Iris pigment epithelial cell (primary cell): ENCODE measurements at places on chromosomes 4 and X.

- DNase-seq, result no peak
Measured at GRCh38 chrX:32281853-32282252, 929.5 kb downstream of the DMD start.

GRCh38 chr4:72951628-72952027, 117.9 kb downstream of the COX18 start:
- peak; percentile 58 for DNase-seq

DNA sequence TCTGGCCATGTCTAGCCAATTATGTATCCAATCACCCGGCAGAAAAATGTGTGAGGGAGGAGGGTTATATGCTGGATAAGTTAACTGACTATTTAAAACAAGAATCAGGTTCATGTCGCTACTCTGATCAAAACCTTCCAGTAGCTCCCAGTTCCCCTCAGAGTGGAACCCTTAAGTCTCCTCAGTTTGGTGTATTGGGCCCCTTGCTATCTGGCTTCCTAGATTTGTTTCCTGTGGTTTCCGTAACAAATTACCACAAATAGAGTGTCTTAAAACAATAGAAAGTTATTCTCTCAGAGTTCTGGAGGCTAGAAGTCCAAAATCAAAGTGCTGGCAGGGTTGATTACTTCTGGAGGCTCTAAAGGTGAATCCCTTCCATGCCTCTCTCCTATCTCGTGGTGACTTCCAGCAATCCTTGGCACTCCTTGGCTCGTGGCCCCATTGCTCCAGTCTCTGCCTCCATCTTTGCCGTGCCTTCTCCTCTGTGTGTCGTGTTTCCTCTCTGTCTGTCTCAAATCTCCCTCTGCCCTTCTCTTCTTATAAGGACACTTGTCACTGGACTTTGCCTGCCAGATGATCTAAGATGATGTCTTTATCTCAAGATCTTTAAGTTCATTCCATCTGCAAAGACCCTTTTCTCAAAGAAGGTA, 10.5 kb upstream of the ENPP6 start:
- no peak for DNase-seq

DNA sequence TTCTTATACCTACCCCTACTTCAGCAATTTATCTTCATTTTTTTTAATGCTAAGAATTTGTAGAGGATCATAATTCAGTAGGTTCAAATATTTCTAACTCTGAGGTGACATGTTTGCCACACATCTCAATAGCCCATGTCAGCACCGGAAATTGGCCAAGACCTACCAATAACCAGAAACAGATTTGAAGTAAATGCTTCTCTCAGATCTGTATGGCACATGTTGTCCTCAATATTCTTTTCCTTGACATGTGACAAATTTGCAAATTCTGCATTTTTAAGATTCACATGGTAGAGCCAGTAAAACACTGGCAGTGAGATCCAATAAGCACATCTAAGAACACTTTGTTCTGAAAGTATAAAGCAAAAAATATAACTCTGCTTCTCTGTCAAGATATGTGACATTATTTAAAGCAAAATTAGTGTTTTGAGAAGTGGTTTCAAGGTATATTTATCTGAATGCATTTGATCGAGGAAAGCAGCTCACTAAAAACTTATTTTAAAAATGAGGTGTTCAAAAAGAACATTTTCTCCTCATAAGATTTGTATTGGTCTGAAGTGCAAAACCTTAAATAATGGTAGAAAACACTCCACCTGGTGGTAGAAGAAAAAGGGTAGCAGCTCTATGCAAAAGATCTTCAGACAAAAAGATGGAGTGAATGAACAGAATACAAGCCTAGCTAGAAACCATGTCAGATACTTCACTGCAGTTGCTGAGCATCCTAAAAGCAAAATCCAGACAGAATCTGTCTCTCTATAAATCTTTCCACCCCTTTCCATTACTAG, 513.8 kb upstream of the FAM241A start:
- DNase-seq, result peak; percentile 37

DNA sequence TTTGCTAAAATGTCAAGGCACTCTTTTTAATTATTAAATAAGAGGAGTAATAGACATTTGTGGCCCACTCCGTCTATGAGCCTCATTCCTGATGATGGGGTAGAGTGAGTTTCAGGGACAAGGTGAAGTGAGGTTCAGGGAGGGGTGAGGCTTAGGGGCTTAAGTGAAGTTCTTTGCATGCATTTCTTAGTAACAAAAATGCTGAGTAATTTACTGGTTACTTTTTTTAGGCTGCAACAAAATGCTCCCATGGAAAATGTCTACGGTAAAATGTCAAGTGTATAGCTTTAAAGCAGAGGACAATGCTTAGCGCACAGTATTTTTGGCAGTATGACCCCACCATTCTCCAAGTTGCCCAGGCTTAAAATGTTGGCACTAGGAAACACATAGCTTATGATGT, 2.0 kb upstream of the USO1 start:
- no peak for DNase-seq

DNA sequence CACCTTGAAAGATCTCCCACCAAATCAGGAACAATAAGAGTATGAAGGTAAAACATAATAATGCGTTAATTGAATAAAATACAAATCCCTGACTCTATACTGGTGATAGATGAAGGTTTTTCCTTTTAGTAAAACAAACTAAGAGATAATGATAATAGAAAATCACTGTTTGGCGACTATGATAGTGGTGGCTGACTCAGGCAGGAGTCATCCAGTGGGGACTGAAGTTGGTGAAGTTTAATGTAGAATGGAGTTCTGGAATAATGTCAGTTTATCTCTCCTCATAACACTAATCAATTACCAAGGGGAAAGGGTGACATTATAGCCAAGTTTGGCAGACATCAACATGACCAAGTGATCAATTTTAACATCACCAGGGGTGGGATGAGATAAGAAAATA, 21.3 kb downstream of the ABCG2 start:
- peak; percentile 27 for DNase-seq

GRCh38 chrX:11531226-11531625, 134.5 kb downstream of the ARHGAP6 start:
- DNase-seq, result no peak

- DNase-seq, result no peak
Measured at GRCh38 chrX:55484948-55485347, 4.7 kb downstream of the USP51 start.

DNA sequence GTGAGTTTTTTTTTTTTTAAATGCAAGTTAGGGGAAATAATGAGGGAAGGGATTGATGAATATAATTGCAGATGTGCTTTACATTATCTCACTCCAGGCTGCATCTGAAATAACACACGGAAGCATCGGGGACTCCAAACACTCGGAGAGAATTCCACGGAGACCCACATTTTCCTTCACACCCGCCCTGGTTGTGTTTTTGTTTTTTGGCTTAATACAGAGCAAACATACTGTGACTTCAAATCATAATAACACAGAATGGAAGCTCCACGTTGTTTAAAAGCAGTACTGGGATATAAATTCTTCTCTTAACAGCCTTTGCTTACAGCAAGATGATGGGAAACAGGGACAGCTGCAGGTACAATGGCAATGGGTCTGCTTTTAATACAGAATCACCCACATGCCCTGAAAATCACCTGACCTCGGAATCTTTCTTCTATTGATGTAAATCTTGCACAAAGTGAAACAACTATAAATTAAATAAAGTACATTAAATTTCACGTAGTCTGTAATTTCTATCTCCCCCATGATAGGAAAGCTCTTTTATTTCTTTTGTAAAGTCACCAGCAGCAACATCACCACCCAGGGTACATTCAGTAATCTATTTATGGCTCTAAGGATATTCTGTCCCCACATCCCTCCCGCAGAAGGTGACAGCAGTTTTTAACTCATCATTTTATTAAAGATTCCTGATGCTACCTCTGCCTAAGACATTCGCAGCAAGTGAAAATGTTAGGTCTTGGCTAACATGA, 119.3 kb downstream of the ZNF827 start:
- no peak for DNase-seq

DNA sequence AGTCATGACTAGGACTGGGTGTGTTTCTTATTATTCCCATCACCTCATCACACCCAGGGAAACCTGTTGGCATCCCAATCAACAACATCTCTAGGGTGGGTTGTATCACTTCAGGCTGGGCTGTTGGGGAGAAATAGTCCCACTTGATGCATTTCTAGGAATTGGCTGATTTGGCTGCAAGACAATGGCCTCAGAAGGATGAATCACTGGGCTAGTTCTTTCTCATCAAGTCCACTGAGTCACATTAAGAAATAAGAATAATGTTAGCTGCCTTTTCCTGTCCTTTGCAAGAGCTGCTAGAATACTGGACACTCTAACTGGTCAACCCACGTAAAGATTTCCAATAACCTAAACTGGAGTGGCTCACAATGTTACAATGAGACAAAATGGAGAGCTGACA, 104.2 kb downstream of the CHRDL1 start:
- DNase-seq, result peak; percentile 1

- DNase-seq, result no peak
Measured at GRCh38 chrX:153867671-153868070, 18.3 kb downstream of the L1CAM start.

DNA sequence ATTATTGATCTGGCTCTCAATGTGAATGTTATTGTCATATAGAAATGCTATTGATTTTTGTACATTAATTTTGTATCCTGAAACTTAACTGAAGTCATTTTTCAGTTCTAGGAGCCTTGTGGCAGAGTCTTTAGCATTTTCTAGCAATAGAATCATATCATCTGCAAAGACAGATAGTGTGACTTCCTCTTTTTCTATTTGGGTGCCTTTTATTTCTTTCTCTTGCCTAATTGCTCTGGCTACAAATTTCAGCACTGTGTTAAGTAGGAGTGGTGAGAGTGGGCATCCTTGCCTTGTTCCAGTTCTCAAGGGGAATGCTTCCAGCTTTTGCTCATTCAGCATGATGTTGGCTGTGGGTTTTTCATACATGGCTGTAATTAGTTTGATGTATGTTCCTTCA, 102.7 kb downstream of the SH3BGRL start:
- DNase-seq, result no peak

DNA sequence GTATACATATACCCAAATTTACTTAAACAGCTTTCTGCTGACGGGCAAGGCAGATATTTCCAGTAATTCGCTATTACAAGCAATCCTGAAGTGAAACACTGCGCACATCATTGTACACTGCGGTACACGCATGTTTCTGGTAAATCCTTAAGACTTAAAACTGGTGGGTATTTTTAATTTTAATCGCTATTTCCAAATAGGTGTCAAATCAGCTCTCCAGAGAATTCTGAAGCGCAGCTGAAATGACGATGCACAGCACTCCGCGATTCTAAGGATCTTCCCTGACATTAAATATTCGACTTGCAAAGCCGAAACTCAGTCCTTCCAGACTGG, 361 bp downstream of the TMEM128 start:
- peak; percentile 39 for DNase-seq
